ENCODE measurements at places on chromosomes 5 and 9. TPM values are rescaled to one million over a fixed set of nuclear protein-coding genes. Genes with fewer than 3 reads are reported as not detected.

Gene DBN1
- 6.3 TPM for total RNA-seq

Gene ANKRD34B
- total RNA-seq = not detected

Gene EQTN
- not detected for total RNA-seq

Gene RHOBTB3
- total RNA-seq = 6.6 TPM

DNA sequence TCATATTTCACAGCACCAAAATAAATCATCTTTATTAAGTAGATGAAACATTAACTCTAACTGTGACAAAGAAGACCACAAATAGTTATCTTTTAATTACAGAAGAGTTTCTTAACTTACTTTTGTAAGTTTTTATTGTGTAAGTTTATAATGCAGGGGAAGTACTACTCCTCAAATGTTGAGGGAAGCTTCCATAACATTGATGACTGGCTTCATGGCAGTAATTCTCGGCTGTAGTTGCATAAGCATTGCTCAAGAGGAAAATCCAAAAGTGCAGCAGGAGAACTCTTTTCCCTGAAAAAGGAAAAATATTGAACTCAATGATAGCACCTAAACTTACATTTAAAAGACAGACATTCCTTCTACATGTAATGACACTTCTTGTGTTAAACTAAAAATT is 4.6 kb downstream of the TSLP start:
- DNase-seq = no peak

- no peak for DNase-seq
Observed at GRCh38 chr9:36128349-36128748, 8.2 kb upstream of the GLIPR2 start.

GRCh38 chr9:6944896-6945295 is 187.1 kb downstream of the KDM4C start:
- no peak for DNase-seq

DNA sequence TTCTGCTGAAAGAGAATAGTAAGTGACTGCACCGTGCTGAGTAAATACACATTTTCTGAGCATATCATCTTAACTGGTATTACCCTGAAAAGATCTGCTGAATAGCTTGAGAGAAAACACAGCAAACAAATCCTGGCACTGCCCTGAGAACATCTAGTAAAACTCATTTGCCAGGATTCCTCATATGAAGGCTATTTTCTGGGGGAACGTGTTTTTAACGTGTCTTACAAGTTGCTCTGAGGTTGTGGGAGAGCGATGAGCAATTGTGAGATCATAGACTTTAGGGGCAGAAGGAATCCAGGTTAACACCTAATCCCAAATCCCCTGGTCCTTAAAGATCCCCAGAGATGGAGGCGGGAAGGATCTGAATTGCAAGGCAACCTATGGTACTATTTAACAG is 331.9 kb upstream of the RFX3 start:
- no peak for DNase-seq

DNA sequence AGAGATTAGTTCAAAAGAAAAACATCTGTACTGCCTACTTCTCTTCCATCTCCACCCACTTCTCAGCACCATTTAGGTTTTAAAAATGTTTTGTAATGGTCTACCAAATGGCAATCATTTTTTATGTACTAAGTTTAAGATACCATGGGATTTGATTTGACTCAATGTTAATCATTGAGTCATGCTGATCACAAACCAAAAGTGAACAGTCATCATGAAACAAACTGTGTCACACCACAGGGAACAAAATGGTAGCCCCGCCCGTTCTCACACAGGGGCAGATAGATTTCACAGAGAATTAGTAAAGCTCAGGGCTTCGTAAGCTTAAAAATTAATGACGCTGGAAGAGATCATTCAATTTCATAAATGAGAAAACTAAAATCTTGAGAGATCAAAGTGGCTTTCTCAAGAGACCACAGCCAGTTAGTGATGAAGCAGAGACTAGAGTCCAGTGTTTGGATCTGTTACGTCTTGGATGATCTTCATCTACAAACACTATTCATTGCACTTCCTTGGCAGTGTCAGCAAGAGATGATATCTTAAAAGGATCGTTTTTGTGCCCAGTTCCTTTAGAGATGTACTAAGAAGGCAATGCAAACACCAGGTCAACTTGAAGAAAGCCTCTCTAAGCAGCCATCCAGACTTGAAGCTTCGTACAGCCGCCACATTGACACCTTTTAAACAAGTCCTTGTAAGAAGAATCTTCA is 33.9 kb upstream of the TRIO start:
- no peak for DNase-seq

GRCh38 chr9:135565636-135566035 is 4.1 kb downstream of the PAEP start:
- no peak for DNase-seq

GRCh38 chr5:117186751-117187150 is 612.1 kb upstream of the SEMA6A start:
- DNase-seq = no peak

DNA sequence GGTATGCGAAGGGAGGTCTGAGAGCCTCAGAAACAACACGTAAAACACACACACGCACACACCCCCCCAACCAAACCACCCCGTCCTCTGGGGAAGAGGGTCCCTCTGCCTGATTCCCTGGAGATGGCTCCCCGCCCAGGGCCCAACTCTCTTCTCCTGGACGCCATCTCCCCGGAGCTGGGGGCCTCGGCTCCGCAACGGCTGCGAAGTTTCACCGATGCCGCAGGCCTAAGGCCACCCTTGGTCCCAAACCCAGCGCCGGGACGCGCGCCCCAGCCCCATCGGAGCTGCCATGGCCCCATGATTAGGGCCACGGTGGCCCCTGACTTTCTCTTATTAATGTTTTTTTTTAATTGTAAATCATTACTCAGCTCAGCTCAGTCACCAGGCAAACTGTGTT is 181.4 kb upstream of the TBCA start:
- DNase-seq = no peak

- DNase-seq = no peak
Observed at GRCh38 chr5:30809933-30810332, 383.6 kb upstream of the CDH6 start.

DNA sequence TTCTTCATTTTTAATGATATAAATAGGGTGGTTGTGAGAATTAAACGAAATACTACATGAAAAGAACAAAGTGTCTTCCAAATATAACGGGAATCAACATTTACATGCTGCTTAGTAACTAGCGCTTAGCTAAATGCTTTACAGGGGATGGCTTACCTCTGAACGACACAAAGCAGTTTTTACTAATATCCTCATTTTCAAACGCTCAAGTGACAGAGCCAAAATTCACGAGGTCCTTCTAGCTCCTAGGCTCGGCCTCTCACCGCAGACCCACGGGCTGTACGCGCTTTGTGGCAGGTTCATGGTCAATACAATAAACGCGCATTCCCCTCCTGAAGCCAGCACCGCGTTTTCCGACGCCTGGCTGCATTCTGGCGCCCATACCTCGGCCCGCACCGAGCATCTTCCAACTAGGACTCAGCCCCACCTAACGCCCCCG is 442 bp downstream of the ZNF510 start:
- DNase-seq = peak; percentile 29

- no peak for DNase-seq
Observed at GRCh38 chr5:7802855-7803254, 48.1 kb downstream of the CFAP90 start.

Data from naive thymus-derived CD4-positive, alpha-beta T cell (primary cell).